ENCODE measurements at places on chromosomes 16 and 17.

DNA sequence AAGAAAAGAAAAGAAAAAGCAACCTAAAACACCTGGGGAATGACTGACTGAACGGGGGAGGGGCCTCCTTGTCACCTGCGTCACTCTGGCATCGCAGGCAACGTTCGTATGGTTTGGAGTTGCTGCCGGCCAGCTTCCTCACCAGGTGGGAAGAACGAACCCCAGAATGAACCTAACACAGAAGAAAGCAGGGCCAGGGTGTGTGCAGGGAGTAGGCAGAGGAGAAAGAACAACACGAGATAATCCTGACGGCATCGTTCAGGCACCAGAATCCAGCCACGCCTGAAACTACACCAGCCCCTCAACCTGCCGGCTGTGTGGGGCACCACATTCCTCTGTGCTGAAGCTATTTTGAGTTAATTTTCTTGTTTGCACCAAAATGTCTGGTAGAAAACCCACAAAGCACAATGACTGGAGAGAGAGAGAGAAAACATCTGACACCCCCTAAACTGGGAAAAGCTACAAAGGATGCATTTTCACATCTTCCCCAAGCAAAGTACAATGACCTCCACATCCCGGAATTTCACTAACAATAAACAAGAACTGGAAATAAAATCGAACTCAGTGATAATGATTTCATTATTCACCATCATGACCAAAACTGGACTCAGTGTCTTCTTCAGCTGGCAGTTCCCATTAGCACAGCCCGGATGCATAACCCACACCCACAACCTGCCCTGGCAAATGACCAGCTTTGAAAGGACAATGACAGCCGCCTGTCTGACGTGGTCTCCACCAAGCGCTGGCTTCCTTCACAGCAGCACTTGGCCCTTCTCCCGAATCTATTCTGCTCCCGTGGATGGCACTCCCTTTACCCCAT is 23.6 kb downstream of the RAB40B start:
- DNase-seq, result no peak

DNA sequence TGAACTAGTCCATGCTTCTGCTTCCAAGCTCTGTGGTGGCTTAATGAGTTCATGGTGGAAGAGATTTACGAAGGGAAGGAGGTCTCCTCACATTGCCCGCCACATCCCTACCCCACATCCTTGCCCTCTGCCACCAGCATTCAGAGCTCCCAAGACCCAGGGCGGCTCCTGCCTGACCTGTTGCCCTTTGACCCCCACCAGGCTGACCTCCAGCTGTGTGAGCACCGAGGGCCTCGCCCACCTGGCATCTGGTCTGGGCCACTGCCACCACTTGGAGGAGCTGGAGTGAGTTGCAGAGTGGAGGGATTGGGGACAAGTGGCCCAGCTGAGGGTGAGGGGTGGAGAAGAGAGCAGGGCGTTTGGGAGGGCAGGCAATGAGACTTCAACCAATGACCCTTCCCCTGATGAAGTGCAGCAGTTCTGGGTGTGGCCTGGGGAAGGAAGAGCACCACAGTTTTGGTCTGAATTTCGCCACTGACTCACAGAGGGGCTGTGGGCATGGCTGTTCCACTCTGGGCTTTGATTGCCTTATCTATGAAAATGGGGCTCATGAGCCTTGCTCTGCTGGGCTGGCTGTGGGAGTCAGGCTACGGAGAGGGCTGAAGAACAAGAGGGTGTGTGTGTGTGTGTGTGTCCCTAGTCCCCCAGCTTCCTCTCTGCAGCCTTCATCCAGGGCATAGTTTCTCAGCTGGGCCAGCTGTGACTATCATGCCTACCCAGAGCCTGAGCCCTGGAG is 22.6 kb upstream of the CPNE2 start:
- no peak for DNase-seq

DNA sequence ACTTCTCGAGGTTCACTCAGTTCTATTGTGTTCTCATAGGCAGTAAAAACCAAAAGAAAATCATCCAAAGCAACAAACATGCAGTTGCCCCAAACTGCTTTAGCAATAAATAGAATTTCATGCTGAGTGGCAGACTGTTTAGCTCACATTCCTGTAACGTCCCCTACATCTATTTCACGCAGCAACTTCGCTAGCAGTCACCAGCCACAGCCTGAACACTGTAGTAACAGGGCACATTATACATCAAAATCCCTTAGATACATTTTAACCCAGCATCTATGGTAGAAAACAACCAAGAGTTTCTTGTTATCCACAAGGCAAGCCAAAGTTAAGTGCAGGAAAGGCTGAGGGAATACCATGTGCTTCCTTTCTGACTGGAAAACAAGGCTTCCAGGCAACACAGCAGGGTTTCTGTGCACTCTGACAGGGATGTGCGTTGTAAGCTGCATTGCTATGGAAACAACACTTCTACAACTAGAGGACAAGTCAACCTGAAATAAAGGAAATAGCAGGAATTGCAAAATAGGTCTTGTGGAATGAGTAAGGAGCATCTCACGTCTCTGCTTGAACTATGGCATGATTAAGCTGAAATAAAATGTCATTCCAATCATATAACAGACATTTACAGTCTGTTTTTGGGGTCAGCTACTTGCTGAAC is 55.4 kb downstream of the CFDP1 start:
- peak; percentile 99 for DNase-seq

DNA sequence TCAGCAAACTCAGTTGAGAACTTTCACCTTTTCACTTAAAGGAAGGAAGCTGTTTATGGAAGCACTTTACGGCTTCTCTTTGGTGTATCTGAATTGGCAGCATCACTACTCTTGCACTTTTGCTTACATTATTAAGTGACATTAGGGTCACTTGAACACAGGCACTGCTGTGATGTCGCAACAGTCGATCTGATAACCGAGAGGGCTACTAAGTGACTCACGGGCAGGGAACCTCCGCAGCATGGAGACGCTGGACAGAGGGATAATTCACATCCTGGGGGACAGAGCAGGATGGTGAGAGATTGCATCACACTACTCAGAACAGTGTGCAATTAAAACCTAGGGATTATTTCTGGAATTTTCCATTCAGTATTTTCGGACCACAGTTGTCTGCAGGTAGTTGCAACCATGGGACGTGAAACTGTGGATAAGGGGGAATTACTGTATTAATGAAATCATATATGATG is 56.5 kb downstream of the DNAH2 start:
- DNase-seq, result peak; percentile 79

DNA sequence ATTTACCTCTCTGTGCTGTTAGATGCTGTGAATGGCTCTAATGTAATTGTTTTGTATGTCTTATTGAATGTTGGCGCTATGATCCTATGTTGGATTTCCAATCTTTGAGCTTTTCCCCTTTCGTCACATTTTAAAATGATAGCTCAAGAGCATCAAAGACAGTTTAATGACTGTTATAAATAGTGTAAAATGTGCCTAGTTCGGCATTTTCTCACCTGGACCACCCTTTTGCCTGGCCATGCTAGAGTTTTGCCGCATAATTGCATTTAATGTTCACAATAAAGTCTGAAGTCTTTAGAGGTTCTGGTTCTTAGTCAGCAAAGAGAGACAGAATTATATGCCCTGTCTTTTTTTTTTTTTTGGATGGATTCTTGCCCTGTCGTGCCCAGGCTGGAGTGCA is 155.2 kb downstream of the SNX29 start:
- no peak for DNase-seq

DNA sequence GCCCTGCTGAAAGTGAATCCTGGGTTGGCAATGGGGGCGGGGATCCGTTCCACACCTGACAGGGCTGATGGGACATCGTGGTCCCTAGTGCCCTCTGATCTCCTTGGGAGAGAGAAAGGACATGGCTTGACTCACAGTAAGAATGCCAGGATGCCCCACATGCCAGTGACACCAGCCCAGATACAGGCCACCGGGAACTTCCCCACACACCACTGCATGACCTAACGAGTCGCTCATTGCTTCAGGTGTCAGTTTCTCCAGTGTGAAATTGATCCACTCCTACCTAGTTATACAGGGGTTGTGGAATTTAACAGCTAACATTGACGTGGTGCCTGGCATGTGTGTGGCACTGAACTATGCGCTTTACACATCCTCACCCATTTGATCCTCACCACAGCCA is 7.5 kb downstream of the CD300LG start:
- no peak for DNase-seq

GRCh38 chr16:62036101-62036801 is at the start of gene CDH8:
TSS of gene CDH8 (minus strand) at chr16:62036438. CDS start at chr16:62021403, 15,035 bp downstream.
- DNase-seq, result no peak

- peak; percentile 71 for DNase-seq
Measured at GRCh38 chr16:15427648-15428239, 6.6 kb upstream of the BMERB1 start.

DNA sequence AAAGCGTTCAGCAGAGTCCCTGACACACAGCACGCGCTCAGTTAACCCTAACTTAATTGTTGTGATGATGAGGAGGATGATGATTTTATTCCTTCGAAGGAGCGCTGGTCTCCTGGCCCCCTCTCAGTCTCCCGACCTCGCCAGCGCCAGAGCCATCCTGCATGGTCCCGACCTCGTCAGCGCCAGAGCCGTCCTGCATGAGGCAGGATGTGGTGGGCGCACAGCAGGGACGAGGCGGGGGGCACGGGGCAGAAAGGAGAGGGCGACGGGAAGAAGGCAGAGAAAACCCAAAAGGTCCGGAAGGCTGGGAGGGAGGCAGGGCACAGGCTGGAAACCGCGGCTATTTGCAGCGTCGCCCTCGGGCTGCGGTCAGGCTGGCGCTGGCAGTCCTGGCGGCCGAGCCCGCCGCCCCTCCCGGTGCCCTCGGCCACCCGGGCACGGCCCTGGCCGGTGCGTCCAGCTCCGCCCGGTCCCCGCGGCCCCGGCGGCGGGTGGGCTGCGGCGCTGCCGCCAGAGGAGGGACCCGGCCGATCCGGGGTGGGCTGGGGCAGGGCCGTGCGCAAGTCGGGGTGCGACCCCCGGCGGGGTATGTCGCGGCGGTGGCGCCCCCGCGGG is 3.0 kb upstream of the TAC4 start:
- no peak for DNase-seq

- no peak for DNase-seq
Measured at GRCh38 chr16:85749771-85750145, 1.1 kb downstream of the C16orf74 start.

- peak; percentile 74 for DNase-seq
Measured at GRCh38 chr17:81601525-81602120, 35.3 kb downstream of the NPLOC4 start.

- peak; percentile 76 for DNase-seq
Measured at GRCh38 chr16:67514382-67514828, 14.2 kb upstream of the RIPOR1 start.

DNA sequence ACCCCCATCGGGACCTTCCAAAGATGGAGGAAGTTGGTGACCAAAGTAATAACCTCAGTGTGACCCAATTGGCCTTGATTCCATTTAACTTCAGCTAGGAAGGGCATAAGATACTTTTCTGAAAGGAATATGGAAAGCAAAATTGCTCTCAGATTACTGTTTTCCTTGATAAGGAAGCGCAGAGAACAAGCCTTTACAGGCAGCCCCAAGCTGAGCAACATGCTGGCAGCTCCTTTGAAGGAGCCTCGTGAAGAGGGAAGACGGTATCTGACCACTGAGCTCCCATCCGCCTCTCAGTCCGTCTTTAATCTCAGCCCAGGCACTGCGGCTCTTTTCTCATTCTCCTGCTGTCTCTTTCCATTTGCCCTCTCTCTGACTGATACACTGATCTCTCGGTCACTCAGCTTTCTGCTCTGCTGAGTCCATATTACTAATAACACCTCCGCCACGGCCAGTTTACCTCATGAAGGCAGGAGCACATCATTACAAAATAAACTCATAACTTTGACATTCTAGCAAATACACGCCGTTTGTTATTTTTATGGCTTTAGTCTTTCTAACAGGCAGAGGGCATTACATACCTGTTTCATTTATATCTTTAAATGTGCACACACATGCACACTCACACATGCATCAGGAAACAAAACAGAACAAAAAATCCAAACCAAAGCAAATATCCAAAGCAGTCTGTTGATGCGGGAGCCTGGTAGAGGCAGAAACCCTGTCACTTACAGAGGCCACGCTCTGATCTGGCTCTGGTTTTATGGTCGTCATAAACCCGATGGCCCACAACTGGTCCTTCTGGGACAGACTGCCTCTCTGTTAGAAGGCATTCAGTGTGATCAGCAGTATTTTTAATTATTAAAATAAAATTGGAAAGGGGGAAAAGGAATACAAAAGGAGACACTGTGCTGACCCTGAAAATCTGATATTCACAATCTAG is 183.2 kb downstream of the AATF start:
- no peak for DNase-seq
